ENCODE measurements at places on chromosomes 5 and 9. TPM values are rescaled to one million over a fixed set of nuclear protein-coding genes. Genes with fewer than 3 reads are reported as not detected.

Gene CCDC171
- total RNA-seq: 1.7 TPM

Gene ADAMTS13
- total RNA-seq: 2.3 TPM

Gene FSTL4
- total RNA-seq: 0.26 TPM

Gene SLC25A2
- not detected for total RNA-seq

Gene C9orf153
- not detected for total RNA-seq

Gene FGF10
- total RNA-seq: 1.3 TPM

Gene SPRY4
- total RNA-seq: 36.4 TPM

Gene NR4A3
- total RNA-seq: 0.19 TPM

Gene DAB2
- 25.0 TPM for total RNA-seq

Gene ISL1
- not detected for total RNA-seq

Gene IL3
- total RNA-seq: not detected

Gene LMX1B
- not detected for total RNA-seq

Gene ORM1
- not detected for total RNA-seq

Gene F2RL2
- 0.71 TPM for total RNA-seq

Gene SLC2A6
- 16.6 TPM for total RNA-seq

Gene PLEKHG4B
- total RNA-seq: 0.38 TPM

Gene PALM2AKAP2
- 16.5 TPM for total RNA-seq

Gene MOCS2
- total RNA-seq: 76.3 TPM

Gene PROB1
- total RNA-seq: 6.2 TPM

Gene CDKN2A
- 310 TPM for total RNA-seq

Gene RASGEF1C
- not detected for total RNA-seq

Gene MSX2
- total RNA-seq: 4.9 TPM

Gene BTNL9
- not detected for total RNA-seq

Gene FOXD4L3
- not detected for total RNA-seq

Gene HK3
- total RNA-seq: not detected

Gene CDC25C
- total RNA-seq: 16.9 TPM

Gene LRRC14B
- total RNA-seq: not detected
